Activated naive CD4-positive, alpha-beta T cell (primary cell): ENCODE measurements at places on chromosomes 6 and 20.

- DNase-seq: no peak
Measured at GRCh38 chr6:136284909-136285308, 4.7 kb downstream of the BCLAF1 start.

GRCh38 chr6:18629571-18629970, 242.4 kb downstream of the RNF144B start:
- no peak for DNase-seq

GRCh38 chr6:46967826-46968349, 46.1 kb upstream of the ADGRF5 start:
- DNase-seq: no peak

GRCh38 chr20:48197066-48197465, 411.8 kb upstream of the SULF2 start:
- DNase-seq: no peak

GRCh38 chr6:70369332-70369950, 43.9 kb upstream of the FAM135A start:
- DNase-seq: peak; percentile 16

GRCh38 chr6:161804838-161805237, 531.0 kb upstream of the AGPAT4 start:
- DNase-seq: no peak

DNA sequence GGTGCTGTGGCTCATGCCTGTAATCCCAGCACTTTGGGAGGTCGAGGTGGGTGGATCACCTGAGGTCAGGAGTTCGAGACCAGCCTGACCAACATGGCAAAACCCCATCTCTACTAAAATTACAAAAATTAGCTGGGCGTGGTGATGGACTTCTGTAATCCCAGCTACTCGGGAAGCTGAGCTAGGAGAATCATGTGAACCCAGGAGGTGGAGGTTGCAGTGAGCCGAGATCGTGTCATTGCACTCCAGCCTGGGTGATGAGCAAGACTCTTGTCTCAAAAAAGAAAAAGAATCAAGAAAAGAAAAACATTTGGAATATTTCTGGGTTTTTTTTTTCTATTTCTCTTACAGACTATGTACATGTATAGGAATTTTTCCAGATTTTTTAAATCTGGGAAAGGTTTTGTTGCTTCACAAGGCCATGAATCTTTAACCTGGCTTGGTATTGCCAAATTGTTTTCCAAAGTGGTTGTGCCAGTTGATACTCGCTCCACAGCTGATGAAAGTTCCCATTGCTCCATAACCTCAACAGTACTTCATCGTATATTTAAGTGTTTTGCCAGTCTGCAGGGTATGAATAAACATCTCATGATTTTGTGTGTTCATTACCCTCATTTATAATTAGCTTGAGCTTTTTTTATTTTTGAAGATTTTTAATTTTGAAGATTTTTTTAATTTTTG, 33.5 kb downstream of the RNF217 start:
- DNase-seq: no peak

DNA sequence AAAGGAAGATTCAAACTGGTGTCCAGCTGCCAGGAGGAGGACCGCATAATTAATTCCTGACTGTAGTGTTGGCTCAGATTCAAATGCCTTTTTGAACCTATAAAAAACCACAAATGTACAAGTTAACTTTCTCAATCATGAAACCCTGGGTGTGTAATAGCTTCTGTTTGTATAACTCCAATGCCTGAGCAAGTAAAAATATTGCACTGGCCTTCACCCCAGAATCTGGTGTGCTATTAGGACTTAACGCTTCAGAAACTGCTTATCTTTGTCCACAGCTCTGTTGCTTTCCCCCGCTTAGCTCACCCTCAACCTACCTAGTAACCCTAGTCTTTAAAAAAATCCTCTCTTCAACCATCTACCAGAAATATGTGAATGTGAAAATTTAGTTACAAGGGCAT, 119.1 kb upstream of the MAP7 start:
- DNase-seq: no peak

DNA sequence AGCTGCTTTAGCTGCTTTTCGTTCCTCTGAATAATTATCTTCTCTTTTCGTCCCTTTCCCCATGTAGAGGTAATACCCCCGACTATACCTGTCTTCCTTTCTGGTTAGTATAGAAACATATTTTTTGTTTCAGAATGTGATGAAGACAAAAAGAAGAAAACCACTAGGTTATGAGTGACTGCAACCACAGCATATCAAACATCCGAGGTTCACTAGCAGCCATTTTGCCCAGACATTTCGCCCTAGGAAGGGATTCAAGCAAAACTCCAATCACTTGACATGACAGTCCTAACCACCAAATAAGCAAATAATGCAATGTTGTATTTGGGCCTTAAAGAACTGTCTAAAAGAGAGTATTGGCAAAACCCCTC, 9.4 kb downstream of the SNX5 start:
- DNase-seq: no peak

DNA sequence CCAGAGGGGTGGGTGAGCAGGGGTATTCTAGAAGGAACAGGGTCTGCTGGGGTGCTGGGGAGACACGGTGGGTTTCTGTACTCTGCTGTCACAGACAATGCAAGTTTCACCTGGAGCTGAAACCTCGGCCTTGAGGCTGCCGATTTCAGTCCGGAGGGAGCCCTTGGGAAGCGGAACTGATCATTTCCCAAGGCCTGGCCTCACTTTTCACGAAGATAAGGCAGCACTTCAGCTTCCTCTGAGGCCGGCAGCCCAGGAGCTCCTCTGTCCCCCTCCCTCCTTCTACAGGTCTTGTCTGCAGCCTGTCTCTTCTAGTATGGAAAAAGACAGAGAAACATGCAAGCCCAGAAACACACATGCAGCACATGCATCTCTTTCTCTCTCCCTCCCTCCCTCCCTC, 242.1 kb downstream of the CDC5L start:
- no peak for DNase-seq

DNA sequence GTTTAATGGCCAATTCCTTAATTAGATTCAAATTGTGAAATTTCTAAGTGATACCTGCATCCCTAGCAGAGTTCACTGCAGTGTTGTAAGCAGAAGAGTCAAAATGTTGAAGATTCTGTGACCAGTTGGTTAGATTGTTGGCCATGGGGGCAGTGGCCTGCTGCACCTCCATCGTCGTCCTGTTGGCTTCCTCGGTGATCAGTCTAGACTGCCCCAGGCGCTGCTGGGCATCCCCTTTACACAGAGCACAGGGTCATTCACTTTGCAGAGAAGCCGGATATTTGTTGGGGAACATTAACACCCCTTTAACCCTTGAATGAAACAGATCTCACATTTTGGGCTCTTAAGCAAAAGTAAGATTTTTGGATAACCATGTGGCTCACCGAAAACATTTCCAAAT, 60.7 kb downstream of the FAM229B start:
- no peak for DNase-seq

- no peak for DNase-seq
Measured at GRCh38 chr6:115819506-115819905, 241.2 kb downstream of the FRK start.

GRCh38 chr20:58471193-58472164, 43.7 kb downstream of the APCDD1L start:
- no peak for DNase-seq

DNA sequence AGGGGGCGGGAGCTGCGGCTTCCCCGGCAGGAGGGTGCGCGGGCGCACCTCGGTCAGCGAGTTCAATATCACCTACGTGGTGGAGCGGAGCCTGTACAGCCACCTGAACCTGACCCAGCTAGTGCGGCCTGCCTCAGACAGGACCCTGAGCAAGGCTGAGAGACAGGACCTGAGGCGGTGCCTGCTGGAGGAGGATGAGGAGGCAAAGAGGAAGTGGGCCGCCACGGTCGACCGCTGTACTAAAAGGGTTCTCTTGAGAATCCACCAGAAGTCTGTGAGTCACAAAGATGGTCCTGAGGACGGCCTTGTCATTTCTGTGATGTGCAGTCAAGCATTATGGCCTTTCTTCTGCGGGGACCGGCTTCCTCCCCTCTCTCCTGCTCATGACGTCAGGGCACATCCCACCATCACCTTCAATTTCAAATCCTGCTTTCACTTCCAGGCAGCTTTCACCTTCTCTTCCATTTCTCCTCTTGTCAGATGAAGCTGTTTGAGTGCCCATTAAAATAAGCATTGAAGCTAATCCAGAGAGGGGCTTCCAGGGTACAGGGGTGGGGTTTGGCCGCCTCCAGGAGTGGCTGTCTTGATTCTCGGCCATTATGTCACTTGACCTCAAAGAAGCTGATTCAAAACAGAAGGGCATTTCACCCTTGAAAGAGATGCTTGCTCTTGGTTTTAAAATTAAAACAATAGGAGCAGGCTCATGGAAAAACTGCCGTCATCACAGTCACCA, 177.6 kb downstream of the SASH1 start:
- DNase-seq: no peak

GRCh38 chr6:37840940-37841300, 21.4 kb downstream of the ZFAND3 start:
- DNase-seq: no peak

- DNase-seq: no peak
Measured at GRCh38 chr6:129454488-129454887, 255.5 kb downstream of the ARHGAP18 start.

DNA sequence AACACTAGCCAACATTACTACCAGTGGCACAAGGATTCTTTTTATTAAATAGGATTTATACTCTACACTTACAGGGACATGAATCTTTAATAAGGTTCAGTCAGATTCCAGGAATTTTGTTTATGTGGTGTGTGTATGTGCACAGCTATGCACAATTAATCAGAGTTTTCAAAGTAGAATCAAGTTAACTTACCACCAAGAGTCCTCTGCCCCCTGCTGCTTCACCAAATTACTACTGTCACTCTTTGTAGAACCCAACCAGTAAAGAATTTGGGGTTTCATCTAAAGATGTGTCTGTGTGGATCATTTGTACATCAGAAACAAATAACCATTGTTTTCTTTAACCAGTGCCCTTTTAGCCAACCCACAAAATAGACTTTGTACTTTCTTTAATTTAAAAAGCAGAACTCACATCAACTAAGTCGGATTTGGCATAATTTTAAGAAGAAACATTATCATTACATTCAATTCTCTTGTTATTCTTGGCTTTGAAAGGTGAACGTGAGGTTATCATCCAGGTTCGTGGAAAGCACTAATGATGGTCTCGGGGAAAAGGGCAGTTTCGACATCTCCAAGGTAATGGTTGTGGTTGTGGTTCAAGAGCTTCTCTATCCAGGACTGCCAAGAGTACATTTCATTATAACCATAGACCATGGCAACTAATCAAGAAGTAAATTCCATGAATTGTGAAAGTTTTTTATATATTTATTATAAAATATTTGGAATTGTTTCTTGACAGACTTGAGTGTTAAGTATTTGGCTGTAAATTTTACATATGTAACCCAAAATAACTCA, 514.3 kb upstream of the ID4 start:
- no peak for DNase-seq

GRCh38 chr20:51019656-51020592, 3.0 kb downstream of the KCNG1 start:
- DNase-seq: no peak

DNA sequence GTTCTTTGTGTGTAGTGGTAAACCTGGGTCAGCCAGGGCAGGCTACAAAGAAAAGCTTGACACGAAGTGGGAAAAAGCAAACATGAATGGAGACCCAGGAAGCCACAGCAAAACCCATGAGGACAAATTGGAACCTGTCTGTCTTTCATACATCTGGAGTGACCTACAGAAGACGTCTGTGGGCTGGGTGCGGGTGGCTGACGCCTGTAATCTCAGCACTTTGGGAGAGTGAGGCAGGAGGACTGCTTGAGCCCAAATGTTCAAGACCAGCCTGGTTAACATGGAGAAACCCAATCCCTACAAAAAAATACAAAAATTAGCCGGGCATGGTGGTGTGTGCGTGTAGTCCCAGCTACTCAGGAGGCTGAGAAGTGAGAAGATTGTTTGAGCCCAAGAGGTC, 114.8 kb downstream of the PRND start:
- no peak for DNase-seq

DNA sequence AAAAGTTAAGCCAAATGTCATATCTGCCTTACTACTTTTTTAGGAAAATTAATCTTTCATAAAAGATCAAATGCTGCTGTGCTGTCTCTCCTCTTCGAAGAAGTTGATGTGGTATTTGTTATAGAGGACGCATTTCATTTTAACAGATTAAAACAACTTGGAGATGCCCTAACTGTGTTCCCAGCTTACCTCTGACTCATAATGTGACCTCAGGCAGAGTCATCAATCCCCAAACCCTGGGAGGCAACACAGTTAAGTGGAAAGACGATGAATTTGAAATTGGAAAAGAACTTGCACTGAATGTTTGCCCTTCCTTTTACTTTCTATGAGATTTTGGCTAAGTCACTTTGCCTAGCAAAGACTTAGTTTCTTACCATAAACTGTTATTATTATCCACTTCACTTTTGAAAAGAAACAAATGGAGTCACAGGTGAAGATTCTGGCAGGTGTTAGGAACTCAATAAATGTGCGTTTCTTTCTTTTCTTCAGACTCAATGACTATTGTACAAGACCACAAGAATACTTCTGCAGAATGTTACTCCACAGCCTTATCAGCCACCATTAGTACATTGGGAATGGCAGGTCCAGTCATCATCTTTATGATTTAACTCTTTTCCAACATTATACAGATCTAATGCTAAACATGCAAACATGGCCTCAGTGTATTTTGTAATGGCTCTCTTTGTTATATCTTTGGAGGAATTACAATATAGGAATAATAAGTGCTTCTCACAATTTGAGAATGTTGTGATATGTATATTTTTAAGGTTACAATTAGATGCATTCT, 102.6 kb downstream of the COL21A1 start:
- no peak for DNase-seq
